ENCODE measurements at places on chromosomes 11 and 22. TPM values are rescaled to one million over a fixed set of nuclear protein-coding genes. Genes with fewer than 3 reads are reported as not detected.

DNA sequence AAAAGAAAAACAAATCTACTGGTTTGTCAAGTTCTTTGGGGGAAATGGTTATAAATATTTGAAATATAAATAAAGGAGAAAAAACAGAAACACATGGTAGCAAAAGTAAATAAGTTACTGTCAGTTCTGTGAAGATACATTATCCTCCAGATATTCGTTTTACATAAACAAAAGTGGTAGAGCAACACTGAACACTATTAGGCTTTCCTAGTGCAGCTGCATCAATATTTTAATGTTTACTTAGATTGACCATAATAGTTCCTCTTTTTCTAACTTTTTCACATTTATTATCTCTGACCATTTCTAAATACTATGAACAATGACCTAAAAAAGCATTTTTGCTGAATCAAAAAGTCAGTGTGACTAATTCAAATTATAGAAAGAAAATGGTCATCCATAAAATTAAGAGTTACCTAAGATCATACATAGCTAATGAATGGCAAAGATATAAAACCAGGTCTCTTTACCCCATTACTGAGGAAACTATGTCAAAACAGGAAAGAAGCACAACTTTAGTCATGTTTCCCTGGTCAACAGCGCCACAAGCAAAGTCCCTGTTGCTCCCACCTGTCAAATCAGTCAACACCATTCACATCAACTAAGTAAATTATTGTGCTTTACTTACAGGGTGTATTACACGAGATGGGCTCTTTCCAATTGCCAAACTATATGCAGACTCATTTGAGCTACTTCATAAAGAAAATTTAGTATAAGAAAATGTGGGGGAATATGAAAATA, 38.5 kb downstream of the SBF2 start:
- DNase-seq: no peak

GRCh38 chr11:26931248-26931631, 62.7 kb upstream of the FIBIN start:
- DNase-seq: no peak

DNA sequence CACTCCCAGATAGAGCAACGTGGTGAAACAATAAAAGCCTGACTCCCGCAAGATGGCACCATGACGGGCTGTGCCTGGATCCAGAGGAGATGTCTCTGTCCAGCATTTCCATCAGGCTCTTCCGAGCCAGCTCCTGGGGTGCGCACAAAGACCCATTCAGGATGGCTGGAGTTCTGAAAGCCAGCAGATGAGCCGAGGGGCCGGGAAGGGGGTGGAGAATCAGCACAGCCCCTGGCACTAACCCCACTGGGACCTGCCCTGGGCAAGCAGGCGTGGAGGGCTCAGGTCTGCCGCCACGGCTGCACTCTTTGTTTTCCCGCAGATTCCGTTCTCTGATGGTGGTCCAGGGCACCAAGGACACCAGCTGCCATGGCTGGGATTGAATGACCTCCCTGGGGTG, 97.2 kb upstream of the BLID start:
- DNase-seq: no peak

DNA sequence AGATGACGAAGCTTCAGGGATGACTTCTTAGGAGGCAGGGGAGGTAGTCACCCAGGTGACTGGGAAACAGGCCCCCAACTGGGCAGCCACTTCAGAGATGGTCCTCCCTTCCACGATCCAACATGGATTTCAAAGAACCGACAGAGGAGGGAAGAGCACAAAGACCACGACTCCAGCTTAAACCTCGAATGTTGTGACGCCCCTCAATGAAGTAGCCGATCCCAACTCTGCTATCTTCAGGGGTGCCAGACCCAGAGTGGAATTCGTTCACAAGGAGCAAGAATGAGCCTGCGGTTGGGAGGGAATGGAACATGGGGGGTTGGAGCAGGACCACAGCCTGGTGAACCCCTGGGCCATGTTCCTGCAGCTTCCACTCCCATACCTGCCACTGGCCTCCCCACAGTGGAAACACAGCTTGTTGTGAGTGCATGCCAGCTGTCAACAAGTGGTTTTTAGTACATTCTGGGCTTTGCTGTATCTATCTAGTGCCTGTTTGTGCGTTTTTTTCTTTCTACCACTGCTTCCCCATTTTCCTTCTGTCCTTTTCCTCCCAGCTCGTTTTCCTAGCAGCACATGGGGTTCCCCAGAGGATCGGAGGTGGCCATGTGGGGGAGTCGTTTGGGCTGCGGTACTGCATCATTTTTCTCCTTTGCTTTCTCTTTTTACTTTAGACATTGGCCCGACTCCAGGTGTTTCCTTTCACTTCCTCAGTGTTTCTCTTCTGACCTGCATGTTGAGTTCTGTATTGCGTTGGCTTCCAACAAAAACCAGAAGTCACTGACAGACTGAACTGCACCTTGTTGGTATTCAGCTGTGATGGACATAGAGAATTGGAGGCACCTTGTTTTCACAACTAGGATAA, 65.8 kb downstream of the MORC2 start:
- DNase-seq: peak; percentile 2

DNA sequence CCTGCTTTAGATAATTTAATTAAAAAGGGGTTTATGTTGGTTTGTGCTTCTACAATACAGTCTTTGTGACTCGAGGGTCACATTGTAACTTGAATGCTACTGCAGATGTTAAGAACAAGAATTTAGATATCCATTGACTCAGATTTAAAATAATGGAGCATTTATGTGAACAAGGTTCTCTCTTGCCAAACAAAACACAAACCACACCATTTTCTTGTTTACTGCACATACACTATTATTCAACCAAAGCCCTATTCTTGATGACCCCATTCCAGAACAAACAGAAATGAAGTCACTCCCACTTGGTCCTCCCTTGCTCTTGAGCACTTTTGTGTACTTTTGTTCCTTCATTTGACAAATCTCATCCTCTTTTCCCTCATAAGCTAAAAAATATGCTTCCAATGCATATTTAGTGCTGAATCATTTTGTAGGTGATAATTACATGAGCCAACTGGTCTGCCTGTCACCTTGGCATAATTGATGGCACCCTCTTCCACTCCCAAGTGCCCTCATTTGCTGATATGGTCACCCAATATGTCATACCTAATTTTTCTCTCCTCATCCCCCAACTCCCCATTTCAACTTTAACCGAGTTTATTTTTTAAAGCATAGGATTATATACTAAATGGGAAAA, 2.8 kb downstream of the C11orf71 start:
- DNase-seq: no peak

- DNase-seq: no peak
Observed at GRCh38 chr11:78033040-78033439, 10.0 kb upstream of the KCTD14 start.

DNA sequence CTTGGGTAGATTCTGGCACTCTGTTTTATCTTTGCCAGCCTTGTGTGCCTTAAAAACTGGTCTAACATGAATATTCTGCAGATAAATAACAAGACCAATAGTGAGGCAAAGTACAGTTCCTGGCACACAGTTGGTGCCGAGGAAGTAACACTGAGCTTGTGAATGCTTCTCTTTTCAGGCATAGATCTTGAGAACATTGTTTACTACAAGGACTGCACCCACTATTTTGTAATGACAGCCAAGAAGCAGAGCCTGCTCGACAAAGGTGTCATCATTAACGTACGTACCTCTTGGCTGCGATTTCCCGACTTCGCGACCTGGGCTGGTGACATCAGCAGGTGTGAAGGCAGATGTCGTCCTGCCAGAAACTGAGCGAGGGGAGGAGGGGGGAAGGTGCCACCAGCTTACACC, 105.7 kb downstream of the MICAL2 start:
- DNase-seq: no peak

GRCh38 chr22:33000342-33001280, 57.6 kb downstream of the SYN3 start:
- peak; percentile 56 for DNase-seq

GRCh38 chr11:9138612-9139579, 47.5 kb upstream of the SCUBE2 start:
- no peak for DNase-seq

GRCh38 chr22:43066134-43066533, 23.1 kb downstream of the TTLL1 start:
- no peak for DNase-seq

Gene OR52I2
- total RNA-seq: not detected

Gene E2F8
- total RNA-seq: 16.1 TPM

Gene TYR
- not detected for total RNA-seq

Gene SLC25A22
- 55.4 TPM for total RNA-seq

Gene OR8A1
- total RNA-seq: 1.4 TPM

Gene LSP1
- total RNA-seq: 0.73 TPM

Gene TMEM179B
- total RNA-seq: 38.1 TPM

Gene MUC5AC
- total RNA-seq: under 0.01 TPM

Gene CASP4
- total RNA-seq: 0.27 TPM

Gene VSIG10L2
- not detected for total RNA-seq

Gene GGT5
- 0.81 TPM for total RNA-seq
